GDM1 (cell line): ENCODE measurements at places on chromosomes 4 and X.

GRCh38 chrX:37679888-37680287 is 5.7 kb upstream of the XK start:
- DNase-seq = no peak

DNA sequence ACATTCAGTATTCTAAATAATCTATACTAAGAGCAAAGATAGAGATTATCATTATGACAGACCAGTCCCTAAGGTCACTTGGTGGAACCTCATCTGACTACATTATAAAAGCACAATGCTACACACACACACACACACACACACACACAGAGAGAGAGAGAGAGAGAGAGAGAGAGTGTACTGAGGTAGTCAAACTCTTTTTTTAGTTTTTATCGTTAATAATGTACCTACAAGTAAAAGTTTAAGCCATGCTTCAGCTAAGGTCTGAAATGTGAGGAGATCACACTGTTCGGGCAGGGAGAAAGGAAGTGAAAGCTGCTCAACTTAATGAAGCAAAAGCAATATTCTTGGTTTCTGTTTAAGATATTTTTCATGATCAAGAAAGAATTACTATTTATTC is 75.8 kb upstream of the CCDC160 start:
- no peak for DNase-seq

- DNase-seq = no peak
Measured at GRCh38 chr4:107392951-107393350, 327.1 kb downstream of the PAPSS1 start.

- no peak for DNase-seq
Measured at GRCh38 chr4:189786447-189786846, 154.2 kb upstream of the FRG1 start.

DNA sequence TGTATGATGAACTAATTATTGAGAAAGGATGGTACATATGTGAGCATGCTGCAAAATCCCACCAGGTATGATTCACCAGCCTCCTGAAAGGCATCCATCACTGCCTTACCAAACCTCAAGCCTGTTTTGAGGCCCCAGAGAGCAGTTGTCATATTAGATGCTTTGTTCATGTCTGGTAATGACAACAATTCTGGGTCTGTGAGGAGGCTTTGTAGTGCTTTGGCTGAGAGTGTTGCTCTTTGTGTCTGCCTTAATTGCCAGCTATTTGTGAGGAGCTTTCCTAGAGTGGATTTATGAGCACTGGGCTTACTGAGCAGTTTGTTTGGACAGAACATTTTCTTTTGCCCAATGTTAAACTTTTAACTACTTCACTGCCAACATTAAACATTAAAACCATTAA is 69.2 kb downstream of the HEPH start:
- no peak for DNase-seq

DNA sequence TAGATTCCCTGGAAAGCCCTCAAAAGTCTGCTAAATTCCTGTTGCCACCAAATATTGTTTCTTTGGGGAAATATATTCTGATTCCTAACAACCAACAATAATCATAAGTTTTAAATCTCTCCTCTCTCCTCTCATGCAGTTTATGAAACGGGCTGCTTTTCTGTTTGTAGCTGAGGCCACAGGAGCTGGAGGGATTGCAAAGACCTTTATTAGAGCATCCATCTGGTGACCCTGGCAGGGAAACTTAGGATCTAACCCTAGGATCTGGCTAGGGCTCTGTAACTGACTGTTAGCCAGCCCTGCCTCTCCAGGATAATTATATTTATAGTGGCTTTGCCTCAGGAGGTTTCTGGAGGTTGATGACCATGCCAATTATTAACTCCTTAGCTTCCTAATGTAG is 56.9 kb downstream of the SMAD1 start:
- DNase-seq = no peak

DNA sequence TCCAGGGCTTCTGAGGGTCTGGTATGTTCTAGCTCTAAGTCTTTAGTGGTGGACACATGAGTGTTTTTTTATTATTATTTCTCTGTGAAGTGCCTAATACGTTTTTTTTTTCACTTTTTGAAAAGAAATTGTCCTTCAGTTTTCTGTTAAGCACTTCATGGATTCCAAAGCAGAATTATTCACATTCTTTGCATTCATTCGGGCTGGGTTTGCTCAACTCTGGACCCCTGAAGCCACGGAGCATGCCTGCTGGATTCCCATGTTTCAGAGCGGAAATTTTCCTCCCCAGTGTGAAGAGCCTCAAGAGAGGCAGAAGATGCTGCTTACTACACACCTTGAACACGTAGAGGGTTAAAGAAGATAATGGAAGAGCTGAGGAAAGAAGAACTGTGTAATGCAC is 107.5 kb downstream of the EGF start:
- no peak for DNase-seq

DNA sequence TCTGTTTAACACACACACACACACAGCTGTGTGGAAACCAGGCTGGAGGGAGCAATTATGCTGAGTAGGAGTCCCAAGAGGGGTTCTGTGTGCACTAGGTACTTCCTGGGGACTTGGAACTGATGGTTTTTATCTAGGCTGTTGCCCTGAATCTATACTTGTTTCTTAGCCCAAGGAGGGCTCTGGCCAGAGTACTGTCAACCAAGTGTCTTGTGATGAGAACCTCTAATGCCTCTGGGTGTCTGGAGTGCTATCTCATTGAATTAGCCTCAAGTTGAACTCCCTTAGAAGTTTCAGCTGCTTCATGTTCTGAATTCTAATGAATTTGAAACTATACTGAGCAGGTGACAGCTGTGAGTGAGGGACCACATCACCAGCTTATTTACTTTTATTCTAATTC is 16.6 kb downstream of the ARHGAP24 start:
- no peak for DNase-seq

GRCh38 chr4:35963974-35964515 is 280.3 kb downstream of the ARAP2 start:
- no peak for DNase-seq

- no peak for DNase-seq
Measured at GRCh38 chrX:120036704-120037103, 40.8 kb downstream of the RHOXF2B start.

- no peak for DNase-seq
Measured at GRCh38 chr4:145626623-145626982, 7.4 kb downstream of the MMAA start.

GRCh38 chr4:164948975-164949374 is 28.5 kb downstream of the TRIM61 start:
- DNase-seq = no peak

- no peak for DNase-seq
Measured at GRCh38 chrX:115561605-115562479, 868 bp downstream of the PLS3 start.

- DNase-seq = no peak
Measured at GRCh38 chrX:38999967-39000745, 198.9 kb downstream of the MID1IP1 start.

- DNase-seq = no peak
Measured at GRCh38 chr4:182147391-182147790, 95.8 kb upstream of the TENM3 start.

DNA sequence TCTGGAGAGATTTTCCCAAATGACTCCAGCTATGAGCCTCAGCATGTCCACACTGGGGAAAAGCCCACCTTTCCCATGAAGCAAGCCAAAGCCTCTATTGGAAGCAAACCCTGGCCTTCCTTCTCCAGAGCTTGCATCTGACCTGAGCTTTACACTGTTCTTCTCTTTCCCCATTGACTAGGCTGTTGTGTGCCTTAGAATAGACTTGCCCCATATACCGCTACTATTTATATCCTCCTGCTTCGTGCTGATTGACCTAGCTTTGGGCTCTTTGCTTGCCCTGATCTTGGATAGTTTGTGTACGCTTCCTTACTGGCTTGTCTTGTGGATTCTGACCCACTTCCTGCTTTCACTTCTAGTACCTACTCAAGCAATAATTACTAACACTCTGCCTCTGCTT is 30.9 kb downstream of the FAM9B start:
- no peak for DNase-seq

GRCh38 chrX:2231570-2232192 is 269.1 kb downstream of the DHRSX start:
- DNase-seq = no peak

GRCh38 chrX:154737136-154737535 is 13.7 kb downstream of the GAB3 start:
- no peak for DNase-seq

GRCh38 chr4:24632011-24632410 is 47.7 kb upstream of the DHX15 start:
- no peak for DNase-seq

DNA sequence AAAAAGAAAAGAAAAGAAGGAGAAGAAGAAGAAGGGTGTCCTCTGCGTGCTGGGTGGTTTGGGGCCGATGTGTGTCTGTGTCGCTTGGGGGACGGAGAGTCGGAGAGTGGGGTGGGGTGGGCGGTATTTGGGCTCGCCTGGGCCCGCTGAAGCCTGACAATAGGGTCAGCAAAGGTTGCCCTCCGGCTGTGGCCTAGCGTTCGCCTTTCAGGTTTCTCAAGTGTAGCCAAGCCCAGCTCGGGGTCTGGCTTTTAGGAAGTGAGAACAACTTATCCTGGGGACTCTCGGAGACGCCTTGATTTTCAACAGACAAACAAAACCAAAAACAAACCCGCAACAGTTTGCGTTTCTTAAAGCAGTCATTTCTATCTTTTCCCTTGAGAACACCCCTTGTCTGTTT is 4.1 kb upstream of the SOX3 start:
- DNase-seq = no peak

GRCh38 chr4:101205916-101206315 is 141.4 kb downstream of the PPP3CA start:
- DNase-seq = peak; percentile 49

DNA sequence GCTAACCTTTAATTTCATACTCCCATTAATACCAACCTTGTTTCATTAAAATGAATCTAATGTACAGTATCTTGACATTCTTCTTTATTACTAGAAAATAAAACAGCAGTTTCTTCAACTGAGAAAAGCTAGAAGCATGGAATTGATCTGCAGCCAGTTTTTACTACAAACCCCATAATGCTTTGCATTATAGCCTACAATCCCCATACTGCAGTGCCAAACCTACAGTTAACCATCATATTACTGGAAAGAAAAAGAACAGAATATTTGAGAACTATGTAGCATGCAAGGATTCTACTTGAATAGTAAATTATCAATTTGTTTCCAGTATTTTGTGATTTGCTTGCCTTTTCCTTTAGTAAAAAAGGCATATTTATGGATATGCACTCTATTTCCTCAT is 3.2 kb upstream of the IL1RAPL1 start:
- DNase-seq = no peak

DNA sequence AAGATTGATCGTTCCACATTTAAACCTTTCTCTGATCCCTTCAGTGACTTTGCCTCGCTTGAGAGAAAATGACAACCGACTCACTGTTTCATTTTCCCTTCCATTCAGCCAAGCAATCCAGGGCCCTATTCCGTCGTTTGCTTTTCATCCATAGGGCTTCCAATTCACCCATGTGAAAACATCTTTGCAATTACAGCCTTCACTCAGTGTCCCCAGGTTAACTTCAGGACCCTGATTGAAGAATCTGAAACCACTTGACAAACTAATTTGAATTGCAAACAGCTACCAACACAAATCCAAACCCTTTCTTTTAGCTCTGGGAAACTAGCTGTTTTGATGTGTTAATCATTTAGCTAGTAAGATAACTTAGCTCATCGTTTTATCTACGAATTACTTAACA is 120.2 kb upstream of the FAM9C start:
- no peak for DNase-seq

GRCh38 chr4:184328022-184328736 is 110.5 kb upstream of the ENPP6 start:
- no peak for DNase-seq

- DNase-seq = no peak
Measured at GRCh38 chrX:142742581-142742980, 283.1 kb upstream of the SPANXN4 start.

DNA sequence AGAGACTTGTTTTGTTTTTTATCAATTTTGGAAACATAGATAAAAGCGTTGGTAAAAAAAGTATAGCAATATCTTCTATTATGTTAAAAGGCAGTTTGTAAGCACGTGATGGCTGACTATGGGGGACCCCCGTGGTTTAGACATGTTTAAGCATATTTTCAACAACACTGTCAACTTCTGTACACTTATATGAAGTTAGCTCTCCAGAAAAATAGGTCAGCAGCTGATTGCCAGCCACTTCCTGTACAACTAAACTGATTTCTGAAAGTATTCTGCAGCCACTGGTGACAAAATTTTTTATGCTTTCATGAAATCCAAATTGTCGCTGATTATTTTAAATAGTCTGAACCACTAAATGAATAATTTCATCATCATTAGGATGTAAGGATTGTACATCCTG is 45.2 kb downstream of the RBMX2 start:
- DNase-seq = no peak

GRCh38 chr4:81541161-81541945 is 69.6 kb upstream of the RASGEF1B start:
- DNase-seq = no peak

- no peak for DNase-seq
Measured at GRCh38 chr4:28117084-28117682, 1256.5 kb downstream of the STIM2 start.

DNA sequence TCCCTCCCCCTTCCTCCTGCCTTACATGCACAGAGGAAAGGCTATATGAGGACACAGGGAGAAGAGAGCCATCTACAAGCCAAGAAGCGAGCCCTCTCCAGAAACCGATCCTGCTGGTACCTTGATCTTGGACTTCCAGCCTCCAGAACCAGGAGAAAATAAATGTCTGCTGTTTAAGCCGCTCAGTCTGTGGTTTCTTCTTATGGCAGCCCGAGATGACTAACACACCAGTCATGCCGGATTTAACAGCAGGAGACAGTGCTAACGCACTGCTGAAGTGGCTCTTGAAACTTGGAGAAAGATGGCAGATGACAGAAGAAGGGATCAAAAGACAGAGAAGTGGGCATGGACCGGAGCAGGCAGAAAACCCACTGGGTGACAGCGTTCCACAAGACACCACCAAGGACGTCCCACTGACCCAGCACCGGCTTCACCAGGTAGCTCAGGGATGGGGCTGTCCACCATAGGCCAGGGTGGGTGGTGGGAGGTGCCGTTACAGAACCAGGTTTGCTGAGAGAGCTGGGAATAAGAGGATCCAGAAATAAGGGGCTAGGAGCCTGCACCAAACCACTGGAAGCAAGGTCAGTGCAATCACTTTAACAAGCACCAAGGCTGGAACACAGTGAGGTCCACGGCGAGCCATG is 6.2 kb upstream of the MAN2B2 start:
- DNase-seq = no peak

DNA sequence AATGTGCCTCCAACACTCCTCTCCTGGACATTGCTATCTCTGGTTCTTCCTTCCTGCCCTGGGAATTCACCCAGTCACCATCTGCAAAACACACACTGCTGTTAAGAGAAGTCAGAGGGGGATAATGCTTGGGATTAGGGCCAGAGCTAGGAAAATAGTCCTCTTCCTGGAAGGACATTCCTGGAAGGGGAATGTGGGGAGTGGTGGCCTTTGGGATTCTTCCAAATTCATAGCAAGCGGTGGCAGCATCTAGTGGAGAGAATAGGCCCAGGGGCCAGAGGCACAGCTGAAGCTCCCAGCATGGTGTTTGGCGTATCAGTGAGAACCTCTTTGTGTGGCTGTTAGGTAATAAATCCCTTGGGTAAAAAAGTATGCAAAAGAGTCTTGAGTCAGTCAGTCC is 34.3 kb downstream of the SHROOM4 start:
- no peak for DNase-seq
